Myocyte (in vitro differentiated cells): ENCODE measurements at places on chromosomes 11 and 22.

- peak; percentile 58 for DNase-seq
These were observed 1.4 kb upstream of the STIM1 start for GRCh38 chr11:3853899-3854659.

DNA sequence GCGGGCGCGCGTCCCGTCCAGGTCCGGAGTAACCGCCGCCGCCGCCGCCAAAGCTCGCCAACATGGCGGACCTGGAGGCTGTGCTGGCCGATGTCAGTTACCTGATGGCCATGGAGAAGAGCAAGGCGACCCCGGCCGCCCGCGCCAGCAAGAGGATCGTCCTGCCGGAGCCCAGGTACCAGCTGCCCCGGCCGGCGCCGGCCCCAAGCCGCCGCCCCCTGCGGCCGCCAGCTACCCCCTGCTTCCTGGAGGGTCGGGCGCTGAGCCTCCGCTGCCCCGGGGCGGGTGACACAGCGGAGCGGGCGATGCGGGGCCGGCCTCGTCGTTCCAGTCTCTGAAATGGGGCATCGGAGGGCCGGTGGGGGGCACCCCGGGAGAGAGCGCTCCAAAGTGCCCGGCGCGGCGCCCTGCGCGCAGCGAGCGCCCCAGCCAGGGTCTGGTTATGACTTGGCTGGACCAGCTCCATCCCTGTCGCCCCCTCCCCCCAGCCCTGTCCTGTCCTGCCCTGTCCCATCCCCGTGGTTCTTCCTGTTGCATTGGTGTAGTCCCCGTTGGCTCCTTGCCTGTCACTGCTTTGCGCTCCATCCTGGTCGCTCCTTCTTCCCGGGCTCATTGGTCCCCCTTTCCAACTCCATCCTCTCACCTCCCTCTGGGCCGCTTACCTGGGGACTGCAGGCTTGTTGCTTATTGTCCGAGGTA, 653 bp downstream of the GRK3 start:
- no peak for DNase-seq

DNA sequence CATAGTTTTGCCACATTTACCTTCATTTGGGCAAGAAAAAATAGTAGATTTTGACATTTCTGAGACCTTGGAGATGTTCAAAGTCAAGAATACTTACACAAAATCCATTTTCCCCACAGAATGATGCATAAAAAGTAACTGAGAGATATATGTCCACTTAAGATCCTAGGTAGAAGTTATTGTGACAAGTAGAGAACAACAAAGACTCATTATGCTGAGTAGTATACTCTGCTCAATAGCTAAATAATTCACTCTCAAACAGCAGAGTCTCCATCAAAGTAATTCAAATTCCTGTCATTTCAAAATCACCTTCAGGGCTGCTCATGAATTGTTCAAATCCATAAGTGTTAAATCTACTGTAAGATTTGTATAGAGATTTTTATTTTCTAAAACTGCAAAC, 35.3 kb downstream of the IMMP1L start:
- no peak for DNase-seq

- DNase-seq, result no peak
These were observed 9.2 kb upstream of the FAM83F start for GRCh38 chr22:39985383-39986035.

- no peak for DNase-seq
These were observed 10.2 kb upstream of the SSTR3 start for GRCh38 chr22:37222440-37222971.

- DNase-seq, result no peak
These were observed 3.3 kb downstream of the DGCR8 start for GRCh38 chr22:20083157-20083890.

- peak; percentile 55 for DNase-seq
These were observed 26.4 kb downstream of the ADAMTS15 start for GRCh38 chr11:130474637-130475400.

DNA sequence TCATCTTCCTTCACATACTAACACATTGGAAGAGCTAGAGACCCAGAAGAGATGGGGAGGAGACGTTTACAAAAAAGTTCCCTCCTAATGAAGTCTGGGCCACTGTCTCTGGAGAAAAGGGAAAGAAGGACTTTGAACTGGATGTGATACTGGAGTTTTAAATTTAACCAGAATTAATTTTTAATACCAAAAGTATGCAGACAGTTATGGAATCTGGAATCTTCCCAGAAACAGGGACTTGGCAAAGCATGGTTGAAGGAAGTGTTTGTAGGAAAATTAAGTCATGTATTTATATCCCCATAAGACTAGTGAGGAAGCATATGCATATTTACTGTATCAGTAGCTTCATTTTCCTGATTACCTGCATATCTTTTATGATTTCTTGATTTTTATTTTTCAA, 215.5 kb downstream of the TTC28 start:
- no peak for DNase-seq

DNA sequence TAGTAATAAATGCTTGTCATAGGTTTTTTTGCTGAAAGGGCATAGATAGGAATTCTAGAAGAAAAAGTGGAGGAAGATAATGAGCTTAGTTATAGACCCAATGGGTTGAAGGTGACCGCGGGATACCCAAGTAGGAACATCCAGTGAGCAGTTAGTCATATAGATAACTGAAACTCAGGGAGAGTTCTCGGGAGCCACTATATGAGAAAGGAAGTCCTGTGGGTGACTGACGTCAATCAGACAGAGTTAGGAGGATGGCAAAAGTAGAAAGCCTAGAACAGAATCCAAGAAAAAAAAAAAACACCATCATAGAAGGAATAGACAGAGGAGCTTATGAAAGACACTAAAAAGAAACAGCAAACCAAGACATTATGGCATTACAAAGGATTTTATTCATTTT, 1.6 kb upstream of the CNGA4 start:
- DNase-seq, result no peak

GRCh38 chr22:25696763-25697162, 45.2 kb upstream of the MYO18B start:
- no peak for DNase-seq

- DNase-seq, result peak; percentile 73
These were observed 83.6 kb upstream of the ZBED5 start for GRCh38 chr11:10941414-10941813.

GRCh38 chr11:92545906-92546471, 321.4 kb downstream of the FAT3 start:
- no peak for DNase-seq

DNA sequence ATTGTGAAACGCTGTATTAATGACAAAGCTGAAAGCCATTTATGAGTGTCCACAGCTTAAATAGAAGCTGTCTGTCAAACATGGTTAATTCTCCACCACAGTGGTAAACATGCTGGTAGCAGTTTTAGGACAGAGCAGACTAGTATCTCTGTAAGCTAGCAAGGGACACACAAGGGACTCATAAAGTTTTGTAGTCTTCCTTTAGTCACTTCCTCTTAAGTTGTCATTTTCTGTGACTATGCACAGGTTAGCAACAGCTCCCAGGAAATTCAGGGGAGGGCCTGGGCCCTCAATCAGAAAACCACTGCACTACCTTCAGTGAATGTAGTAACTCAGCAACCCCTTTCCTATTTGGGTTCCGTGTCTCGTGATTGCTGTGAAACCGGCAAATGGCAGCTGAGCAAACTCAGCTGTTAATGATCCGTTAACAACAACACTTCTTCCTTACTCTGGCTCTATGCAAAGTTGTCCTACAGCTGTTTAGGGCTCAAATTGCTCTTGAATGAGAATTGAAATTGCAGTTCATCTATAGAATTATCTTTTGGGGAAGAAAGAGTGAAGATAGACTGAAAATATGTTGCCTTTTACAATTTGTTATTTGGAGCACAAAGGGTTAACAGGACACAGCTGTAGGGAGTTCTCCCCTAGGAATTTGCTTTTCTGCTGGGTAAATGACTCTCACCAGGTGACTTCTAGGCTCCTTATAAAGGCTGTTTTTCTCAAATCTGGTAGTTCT, at the start of gene MMP26:
MMP26 (plus strand) TSS at position 731 of the 736 bp plus-strand sequence.
- DNase-seq, result peak; percentile 57

- peak; percentile 62 for DNase-seq
These were observed 5.2 kb upstream of the GCAT start for GRCh38 chr22:37802310-37803194.

- no peak for DNase-seq
These were observed 861 bp upstream of the LTBP3 start for GRCh38 chr11:65558930-65559509.

GRCh38 chr11:107695446-107695845, 16.4 kb downstream of the SLN start:
- no peak for DNase-seq

GRCh38 chr11:56089697-56090096, 3.4 kb upstream of the OR8I2 start:
- no peak for DNase-seq
